ENCODE measurements at places on chromosomes 12 and 14.

GRCh38 chr12:71896205-71896882 lies 42.3 kb upstream of the TPH2 start:
- no peak for DNase-seq

DNA sequence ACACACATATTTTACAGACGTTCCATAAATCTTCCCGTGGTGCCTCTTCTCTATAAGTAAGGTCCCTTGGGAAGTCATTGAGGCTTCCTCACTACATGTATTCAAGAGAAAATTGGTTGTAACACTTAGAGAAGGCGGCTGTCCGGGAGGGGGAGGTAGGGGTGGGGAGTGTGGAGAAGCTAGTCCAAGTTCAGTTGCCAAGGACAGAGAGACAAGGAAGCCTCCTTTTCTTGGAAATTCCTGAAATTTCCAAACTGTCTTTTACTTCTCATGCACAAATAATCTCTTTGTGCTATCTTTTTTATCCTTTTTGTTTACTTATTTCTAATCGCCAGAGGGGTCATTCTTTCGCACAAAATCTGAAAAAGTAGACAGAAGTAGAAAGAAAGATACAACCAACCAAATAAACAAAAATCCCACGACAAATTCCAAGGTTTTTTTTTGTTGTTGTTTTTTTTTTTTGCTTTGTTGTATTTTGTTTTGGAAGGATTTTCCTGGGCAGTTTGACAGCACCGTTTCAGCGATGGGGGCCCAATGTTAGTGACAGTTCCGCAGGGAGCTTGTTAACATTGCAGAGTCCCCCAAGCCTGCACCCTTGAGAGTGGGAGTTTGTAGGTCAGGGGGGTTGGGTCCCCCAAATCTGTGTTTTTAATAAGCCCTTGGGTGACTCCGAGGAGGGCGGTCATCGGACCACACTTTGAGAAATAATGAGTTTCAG lies 45.2 kb downstream of the MAP1LC3B2 start:
- no peak for DNase-seq

- DNase-seq, result no peak
Observed at GRCh38 chr14:26088275-26088674, 509.6 kb downstream of the NOVA1 start.

GRCh38 chr14:45361727-45362126 lies 108.7 kb upstream of the MIS18BP1 start:
- no peak for DNase-seq

- no peak for DNase-seq
Observed at GRCh38 chr12:1041478-1041877, 50.5 kb downstream of the ERC1 start.

GRCh38 chr12:75977590-75977951 lies 54.0 kb downstream of the PHLDA1 start:
- DNase-seq, result no peak

DNA sequence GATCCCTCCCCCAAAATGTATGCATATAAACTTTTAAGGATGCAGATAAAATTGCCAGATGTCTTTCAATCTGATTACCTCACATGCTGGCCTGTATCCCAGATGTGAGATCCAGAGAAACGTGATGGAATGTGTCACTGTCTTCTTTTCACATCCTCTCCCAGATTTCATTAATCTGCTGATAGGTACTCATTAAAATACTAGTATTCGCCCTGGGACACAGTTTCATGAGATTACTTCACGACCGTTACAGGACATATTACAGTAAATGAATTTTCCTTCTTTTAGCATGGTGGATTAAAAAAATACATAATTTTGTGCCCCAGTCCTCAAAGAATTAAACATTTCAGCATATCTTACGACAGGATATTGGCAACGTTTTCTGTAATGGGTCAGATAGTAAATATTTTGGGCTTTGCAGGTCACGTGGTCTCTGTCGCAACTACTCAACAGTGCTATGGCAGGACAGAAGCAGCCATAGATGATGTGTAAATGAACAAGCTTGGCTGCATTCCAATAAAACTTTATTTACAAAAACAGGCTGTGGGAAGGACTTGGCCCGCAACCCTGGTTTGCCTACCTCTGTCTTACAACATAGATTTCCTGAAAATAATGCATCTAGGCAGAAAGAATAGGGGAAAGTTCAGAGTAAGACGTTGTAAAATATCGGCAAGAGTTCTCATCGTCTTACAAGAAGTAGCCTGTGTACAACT lies 156.0 kb upstream of the DIO3 start:
- no peak for DNase-seq

DNA sequence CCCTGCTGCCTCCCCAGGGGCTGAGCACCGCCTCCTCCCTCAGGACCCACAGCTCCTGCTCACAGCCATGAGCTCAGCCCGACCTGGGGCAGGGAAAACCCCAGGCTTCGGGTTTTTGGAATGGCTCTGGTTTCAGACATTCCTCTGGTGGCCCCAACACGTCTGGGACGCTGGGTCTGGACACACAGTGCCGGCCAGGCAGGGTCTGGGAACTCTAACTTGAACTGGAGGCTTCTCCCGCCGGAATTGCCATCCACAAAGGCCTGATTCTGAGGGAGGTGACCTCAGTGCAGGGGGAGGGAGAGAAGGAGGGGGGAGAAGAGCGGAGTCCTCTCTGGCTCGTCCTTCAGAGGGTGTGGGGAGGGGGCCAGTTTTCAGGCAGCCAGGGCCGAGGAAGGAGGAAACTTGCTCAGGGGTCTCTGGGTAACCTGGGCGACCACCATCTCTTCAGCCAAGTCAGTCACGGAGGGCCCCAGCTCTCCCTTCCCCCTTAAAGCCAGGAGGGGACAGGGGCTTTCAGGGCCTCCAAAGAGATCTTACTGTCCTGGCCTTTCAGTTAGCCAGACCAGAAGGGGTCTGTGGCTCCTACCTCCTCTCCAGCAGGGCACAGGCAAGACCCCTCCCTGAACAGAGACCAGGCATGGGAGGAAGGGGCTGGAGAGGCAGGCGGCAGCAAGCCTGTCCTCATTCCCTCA lies 19.4 kb downstream of the NCKAP5L start:
- no peak for DNase-seq

- DNase-seq, result no peak
Observed at GRCh38 chr12:65508276-65509035, 230.0 kb downstream of the MSRB3 start.

- DNase-seq, result no peak
Observed at GRCh38 chr12:90290980-90291975, 582.6 kb upstream of the ATP2B1 start.

DNA sequence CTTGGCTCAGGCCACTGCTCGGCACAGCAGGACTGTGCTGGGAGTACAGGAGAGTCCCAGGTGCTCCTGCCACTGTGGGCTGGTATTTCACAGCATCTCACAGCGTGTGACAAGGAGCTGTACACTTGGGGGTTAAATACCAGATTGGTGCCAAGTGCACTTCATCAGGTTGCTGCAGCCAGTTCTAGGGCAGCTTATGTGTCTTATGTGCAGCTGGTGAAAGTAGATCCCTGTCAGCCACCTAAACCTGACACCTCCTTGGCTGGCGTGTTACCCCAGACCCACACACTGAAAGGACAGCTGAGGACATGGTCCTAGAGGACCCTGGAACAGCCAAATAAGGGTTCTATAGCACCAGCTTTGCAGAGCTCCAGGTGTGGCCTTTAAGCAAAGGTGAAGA lies 18.9 kb downstream of the PLEKHH1 start:
- no peak for DNase-seq

GRCh38 chr12:56581418-56582145 lies 48.5 kb downstream of the BAZ2A start:
- DNase-seq, result no peak

GRCh38 chr14:72027061-72027460 lies 94.8 kb downstream of the RGS6 start:
- no peak for DNase-seq

GRCh38 chr14:96194657-96195431 lies 9.8 kb upstream of the BDKRB2 start:
- DNase-seq, result no peak

GRCh38 chr14:68576496-68577244 lies 216.2 kb downstream of the ZFP36L1 start:
- no peak for DNase-seq

GRCh38 chr14:46581036-46581671 lies 70.4 kb downstream of the RPL10L start:
- DNase-seq, result no peak

DNA sequence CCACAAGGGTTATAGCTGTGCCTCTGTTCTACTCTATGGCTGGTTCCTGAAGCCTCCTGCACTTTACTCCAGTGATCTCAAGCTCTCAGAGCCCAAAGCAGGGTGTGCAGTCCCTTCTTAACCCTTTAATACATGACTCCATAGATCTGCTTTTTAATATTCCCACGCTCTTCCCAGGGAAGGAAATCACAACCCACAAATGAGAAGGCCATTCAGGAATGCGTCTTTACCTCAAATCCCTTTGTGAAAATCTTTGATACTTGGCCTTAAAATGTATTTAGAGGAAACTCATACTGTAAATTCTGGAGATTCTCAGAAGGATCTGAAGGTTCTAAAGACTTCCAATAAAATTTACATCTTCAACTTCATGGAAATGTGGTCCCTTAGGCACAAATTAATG lies 17.0 kb downstream of the NID2 start:
- no peak for DNase-seq

DNA sequence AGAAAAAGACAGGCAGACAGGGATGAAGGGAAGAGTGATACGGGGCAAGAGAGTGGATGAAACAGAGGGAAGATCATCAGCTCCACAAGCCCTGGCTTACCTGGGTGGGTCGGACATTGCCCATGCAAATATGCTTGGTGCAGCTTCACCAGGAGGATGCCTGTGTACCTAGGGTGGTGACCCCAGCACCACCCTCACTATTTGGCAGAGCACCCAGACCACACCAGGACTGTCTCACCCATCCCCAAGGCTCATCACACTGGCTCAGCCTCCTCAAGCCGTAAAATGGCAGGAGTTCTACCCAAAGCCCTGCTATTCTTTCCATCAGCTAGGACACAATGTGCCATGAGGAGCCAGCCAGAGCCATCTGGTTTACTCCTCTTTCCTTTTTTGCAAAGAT lies 3.0 kb downstream of the GALNT8 start:
- no peak for DNase-seq

DNA sequence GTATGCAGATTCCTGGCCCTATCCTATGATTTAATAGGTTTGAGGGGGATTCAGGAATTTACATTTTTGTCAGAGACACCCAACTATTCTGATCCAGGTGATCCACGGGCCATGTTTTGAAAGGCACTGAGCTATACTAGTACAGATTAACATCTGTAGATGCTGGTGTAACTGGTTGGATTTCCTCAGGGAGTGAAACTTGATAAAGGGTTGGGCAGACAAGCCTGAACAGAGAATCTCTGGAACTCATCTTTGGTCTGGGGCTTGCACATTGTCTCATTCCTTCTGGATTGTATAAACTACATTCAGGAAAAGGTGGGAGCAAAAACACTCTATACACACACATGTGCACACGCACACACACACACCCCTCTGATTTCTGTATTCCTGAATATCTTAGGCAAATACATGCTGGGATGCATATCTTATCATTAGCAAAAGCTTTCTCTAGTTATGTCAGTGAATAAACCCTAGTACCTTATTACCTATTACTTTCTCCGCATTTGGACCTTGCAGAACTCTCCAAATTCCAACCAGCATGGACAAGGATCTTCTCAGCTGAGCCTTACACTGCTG lies 104.6 kb downstream of the SLC38A1 start:
- no peak for DNase-seq

DNA sequence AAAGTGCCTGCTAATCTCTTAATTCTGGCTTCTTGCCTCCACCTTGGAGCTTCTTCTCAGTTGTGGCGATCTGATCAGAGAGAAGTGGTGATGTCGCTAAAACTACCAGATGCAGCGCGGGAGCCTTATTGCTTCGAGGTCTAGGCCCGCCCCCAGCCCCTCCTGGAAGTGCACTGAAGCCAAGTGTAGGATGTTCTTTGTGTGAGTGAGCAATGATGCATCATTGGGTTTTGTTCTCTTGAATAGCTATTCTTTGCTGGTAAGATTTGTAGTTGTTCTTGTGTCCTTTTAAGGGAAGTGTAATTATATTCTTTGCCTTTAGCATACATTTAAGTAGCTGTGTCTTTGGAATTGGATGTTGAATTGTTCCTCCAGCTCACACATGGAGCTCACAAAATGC lies 35.8 kb downstream of the MTHFD1 start:
- DNase-seq, result no peak

DNA sequence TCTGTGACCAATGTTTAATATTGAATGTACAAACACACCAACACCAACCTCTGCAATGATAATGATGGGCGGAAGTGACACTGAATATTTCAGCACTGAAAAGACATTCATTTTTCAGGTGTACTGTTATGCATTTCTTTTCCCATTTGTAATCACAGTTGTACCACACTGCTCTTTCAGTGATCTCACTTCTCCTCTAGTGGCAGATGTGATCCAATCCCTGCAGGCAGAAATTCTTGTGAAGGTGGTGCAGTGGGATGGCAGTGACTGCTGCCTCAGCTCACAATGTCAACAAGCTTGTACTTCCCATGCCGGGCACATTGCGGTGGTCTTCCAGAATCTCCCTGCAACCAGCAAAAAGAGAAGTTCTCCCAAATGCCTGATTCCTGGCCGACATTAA lies 23.0 kb upstream of the ERGIC2 start:
- no peak for DNase-seq

- no peak for DNase-seq
Observed at GRCh38 chr12:108232565-108232964, 103.5 kb downstream of the WSCD2 start.

DNA sequence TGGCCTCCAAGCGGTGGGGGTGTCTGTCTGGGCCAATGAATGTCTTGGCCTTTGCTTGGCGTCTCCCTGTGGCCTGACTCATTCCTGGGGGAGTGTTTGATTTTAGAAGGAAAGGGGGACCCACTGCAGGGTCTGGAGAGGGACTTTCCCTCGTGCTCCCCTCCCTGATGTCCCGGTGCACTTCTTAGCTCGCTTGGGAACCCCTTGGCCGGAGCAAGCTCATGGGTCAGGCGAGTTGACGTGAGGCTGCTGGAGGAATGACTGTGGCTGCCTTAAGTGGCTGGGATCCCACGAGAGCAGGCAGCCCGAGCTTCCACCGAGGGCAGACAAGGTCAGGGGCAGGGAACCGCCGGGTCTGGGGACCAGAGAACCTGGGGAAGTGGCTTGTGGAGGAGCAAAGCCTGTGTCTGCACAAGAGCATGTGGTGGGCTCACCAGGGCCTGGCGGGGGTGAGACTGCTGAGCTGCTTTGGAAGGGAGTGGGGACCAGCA lies 218.4 kb upstream of the C14orf180 start:
- DNase-seq, result no peak

- no peak for DNase-seq
Observed at GRCh38 chr12:109814600-109815150, 18.5 kb downstream of the TRPV4 start.

GRCh38 chr12:91940826-91941570 lies 204.6 kb downstream of the BTG1 start:
- no peak for DNase-seq

DNA sequence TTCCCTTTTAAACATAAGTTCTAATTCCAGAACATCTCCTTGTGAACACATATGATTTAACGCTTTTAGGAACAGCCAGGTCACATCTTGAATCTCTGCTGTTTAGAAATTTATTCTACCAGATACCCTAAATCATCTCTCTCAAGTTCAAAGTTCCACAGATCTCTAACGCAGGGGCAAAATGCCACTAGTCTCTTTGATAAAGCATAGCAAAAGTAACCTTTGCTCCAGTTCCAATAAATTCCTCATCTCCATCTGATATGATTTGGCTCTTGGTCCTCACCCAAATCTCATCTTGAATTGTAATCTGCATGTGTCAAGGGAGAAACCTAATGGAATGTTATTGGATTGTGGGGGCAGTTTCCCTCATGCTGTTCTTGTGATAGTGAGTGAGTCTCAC lies 96.3 kb upstream of the PLEKHA5 start:
- no peak for DNase-seq

GRCh38 chr12:26282339-26282940 lies 87.1 kb downstream of the SSPN start:
- DNase-seq, result no peak

- no peak for DNase-seq
Observed at GRCh38 chr12:80419644-80420043, 24.4 kb upstream of the PTPRQ start.
